ENCODE measurements at places on chromosomes 12 and 14. TPM values are rescaled to one million over a fixed set of nuclear protein-coding genes. Genes with fewer than 3 reads are reported as not detected.

- DNase-seq: no peak
These were observed 29.5 kb downstream of the VPS37B start for GRCh38 chr12:122866379-122866778.

- peak; percentile 31 for DNase-seq
These were observed 141.3 kb downstream of the TSPAN9 start for GRCh38 chr12:3218228-3219171.

- DNase-seq: no peak
These were observed 9.8 kb upstream of the CIPC start for GRCh38 chr14:77088219-77088618.

- DNase-seq: no peak
These were observed 183.5 kb downstream of the TTC8 start for GRCh38 chr14:89007906-89008305.

GRCh38 chr14:23621204-23621931 lies 14.8 kb upstream of the DHRS2 start:
- no peak for DNase-seq

- DNase-seq: no peak
These were observed 41.5 kb upstream of the LIN7A start for GRCh38 chr12:80979251-80979650.

DNA sequence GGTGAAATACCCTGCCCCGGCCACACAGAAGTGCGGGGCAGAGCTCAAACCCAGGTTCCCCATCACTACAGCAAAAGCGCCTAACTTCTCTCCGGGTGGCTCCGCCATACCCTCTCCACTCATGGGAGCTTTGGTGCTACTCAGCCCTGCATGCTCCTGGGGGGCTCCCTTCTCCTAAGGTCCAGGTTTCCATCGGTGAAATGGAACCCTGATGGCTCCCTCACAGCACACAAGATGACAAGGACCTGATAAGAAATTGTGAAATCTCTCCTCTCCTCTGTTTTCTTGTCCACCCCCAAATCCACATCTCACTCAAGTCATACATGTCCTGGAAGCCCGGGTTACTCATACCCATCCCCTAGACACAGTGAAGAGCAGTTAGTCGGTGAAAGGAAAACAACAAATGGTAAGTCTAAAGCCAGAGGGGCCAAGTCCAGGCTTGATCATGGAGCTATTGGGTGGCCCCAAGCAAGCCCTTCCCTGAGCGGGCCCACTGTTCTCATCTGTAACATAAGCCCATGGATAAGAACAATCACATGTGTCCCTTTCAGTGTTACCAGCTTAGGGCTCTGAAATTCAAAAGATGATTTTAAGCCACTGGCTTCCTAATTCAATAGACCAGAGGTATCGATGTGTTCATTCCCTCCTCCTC lies 317.5 kb downstream of the BCL11B start:
- no peak for DNase-seq

- no peak for DNase-seq
These were observed 19.5 kb downstream of the ANO6 start for GRCh38 chr12:45235087-45236025.

DNA sequence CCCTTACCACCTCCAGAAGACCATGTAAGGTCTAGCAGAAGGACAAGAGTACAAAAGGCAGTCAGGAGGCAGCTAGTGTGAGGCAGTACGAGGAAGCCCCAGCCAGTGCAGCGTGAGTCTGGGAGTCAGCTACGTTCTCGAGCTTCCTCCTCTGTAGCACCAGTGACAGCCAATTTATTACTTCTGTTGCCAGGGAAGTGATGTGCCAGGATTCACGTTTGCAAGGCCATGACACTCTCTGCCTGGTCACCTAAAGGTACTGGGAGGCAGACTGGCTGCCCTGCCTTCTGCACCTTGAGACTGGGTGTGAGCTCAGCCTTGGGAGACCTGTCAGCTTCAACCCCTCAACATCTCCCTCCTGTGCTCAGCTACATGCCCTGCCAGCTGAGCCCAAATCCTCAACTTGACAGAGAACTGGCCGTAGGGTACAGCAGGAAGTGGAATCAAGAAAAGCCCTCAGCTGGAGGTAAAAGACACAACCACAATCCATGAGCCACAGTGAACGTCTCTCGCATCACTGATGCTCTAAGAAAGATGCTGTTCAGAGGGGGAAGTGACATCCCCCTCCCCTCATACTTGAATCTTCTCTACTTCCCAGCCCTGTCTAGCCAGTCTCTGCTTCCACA lies 182.5 kb upstream of the RGS6 start:
- DNase-seq: no peak

DNA sequence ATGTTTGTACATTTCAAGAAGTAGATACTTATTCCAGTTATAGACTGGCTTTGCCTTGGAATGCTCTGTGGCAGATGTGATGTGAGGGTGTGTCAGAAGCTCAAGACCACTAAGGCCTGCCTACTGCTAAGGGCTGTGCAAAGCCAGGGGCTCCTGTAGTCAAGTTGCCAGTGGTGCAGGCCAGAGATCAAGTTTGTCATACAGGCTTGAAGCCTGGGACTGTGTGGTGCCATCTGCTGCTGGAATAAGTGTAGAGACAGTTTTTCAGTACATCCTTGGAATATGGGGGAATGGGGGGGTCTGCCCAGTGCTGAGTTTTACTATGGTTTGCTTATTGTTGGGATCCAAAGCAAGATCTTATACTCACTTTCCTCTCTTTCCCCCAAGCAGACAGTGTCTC lies 649.9 kb upstream of the FOXG1 start:
- DNase-seq: no peak

GRCh38 chr12:53653595-53653994 lies 22.3 kb downstream of the ATP5MC2 start:
- DNase-seq: no peak

DNA sequence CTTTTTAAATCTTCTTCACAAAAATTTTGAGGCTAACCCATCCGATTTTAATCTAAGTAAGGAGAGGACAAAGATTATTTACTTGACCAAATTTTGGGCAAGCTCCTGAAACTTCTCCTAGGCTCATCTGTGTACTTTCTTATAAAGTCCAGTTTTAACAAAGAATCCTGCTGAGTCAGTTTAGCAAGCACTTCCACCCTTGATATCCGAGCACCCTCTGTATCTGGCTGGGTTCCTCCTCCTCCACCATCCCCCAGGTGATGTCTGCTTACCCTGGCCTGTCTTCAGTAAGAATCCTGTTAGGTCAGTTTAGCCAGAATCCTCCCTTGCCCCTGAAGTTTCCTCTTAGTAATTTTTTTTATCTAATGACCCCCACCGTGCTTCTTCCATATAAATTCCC lies 140.5 kb downstream of the PHLDA1 start:
- no peak for DNase-seq

- no peak for DNase-seq
These were observed 91.2 kb downstream of the PTGER2 start for GRCh38 chr14:52405314-52405713.

DNA sequence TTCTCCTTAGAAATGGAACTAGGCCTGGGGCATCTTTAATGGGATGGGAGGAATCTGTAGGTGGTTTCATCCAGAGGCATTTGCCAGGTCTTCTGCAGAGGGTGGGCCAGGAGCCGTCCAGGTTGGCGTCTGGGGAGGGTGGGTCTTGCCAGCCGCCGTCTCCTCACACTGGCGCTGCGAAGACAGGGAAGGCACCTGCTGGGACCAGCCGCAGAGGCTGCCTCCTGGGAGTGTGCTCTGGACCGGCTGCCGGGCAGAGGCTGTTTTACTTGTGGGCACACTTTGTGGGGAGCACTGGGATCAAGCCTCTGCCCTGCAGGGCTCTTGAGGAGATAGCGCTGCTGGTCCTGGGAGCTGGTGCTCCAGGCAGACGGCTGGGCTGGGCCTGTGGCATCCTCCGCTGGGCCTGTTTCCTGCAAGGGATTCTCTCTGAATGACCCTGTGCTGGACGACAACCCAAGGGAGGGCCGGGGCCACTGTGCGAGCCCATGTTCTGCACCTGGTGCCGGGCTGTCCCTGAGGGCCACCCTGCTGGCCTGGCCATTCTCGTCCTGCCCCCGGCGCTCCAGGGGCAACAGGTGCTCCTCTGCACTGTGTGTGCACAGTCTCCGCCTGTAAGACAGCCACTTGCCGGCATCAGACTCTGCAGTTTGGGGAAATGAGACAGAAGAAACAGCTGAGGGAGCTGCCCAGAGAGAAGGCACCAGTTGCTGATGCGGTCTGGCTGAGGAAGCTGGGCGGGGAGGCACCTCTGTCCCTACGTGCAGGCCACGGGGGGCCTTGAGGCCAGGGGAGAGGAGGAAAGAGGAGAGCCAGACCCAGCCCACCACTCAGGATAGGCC lies 10.0 kb upstream of the TEX22 start:
- DNase-seq: no peak

- DNase-seq: no peak
These were observed 3.6 kb downstream of the TNFAIP2 start for GRCh38 chr14:103126873-103127304.

- no peak for DNase-seq
These were observed 87.4 kb downstream of the PIWIL1 start for GRCh38 chr12:130424858-130425697.

GRCh38 chr14:62031504-62031903 lies 269.3 kb downstream of the SNAPC1 start:
- DNase-seq: no peak

GRCh38 chr12:118456741-118457140 lies 80.4 kb downstream of the SUDS3 start:
- no peak for DNase-seq

DNA sequence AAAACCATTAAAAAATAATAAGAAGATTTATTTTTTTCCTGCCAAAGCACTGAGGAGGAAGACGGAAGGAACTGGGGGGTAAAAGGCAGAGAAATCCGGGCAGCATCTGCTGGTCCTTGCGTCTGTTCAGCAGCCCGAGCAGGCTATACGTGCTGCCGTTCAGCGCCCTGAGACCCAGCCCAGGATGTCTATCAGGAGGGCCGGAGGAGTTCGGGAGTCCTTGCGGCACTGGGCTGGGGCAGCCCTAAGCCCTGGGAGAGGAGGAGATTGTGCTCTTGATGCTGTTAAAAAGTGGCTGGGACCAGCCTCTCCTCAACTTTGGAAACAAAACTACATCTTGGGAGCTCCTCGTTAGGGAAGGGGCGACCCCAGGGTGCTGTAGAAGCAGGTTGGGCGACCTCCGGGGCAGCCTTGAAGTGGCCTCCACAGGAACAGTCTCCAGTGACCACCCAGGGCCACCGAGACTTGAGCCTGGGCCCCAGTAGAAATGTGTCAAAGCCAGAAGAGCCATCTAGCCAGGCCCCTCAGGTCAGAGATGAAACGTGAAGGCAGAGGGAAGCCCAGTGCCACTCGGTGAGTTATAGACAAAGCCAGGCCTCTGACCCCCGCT lies 14.3 kb downstream of the PGF start:
- DNase-seq: no peak

- DNase-seq: no peak
These were observed 622.4 kb upstream of the TBX3 start for GRCh38 chr12:115306380-115306779.

DNA sequence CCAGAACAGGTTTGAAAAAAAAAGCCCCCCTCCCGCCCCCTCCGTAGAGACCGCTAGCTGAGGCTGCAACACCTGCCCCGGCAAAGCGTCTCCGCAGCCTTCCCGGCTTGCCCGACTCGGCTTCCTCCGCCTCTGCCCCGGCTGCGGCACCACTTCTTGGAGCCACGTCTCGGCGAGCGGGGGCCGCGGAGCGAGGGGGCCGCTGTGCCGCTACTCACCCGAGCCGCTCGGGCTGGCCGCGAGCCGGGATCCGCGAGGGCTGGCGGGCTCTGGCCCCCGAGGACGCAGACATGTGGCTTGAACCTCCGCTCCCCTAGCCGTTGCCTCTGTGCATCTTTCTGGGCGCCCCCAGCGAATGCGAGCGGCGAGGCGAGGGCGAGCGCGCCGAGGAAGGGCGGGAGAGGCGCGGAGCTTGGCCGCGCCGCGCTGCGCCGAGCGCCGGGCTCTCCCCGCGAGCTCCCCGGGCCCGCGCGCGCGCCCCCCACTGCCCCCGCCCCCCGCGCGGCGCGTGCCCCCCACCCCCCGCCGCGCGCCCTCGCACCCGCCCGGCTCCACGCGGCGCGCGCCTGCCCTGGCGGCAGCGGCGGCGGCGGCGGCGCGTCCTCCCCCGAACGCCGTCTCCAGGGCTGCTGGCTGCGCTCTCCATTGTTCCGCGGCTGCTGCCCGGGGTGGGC lies 249.5 kb downstream of the APAF1 start:
- DNase-seq: no peak

Gene A2M
- 5.1 TPM for total RNA-seq

Gene OTUB2
- total RNA-seq: 6.4 TPM

Gene APOLD1
- 1.4 TPM for total RNA-seq

Gene LHX5
- 0.50 TPM for total RNA-seq

Gene ACOT6
- total RNA-seq: not detected

Gene COCH
- total RNA-seq: 18.8 TPM

Data from kidney epithelial cell (primary cell).